ENCODE measurements at places on chromosomes 11 and 22. TPM values are rescaled to one million over a fixed set of nuclear protein-coding genes. Genes with fewer than 3 reads are reported as not detected.

GRCh38 chr11:13166036-13166435, 111.6 kb upstream of the BMAL1 start:
- no peak for DNase-seq

DNA sequence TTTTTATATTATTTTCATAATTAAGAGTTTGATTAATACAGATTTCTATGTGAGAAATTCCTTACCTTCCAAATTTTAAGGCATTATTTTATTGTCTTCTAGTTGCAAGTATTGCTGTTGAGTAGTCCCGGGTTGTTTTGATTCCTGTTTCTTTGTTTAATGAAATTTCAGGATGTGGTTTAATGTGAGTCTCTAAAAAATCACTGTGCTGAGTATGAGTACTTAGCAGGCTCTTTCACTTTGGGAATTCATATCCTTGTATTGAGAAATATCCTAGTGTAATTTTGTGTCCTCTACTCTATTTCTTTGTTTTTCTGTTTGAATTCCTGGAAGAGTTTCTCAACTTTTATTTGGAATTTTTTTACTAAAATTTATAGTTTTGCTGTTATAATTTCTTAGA, 113.2 kb downstream of the TMEM135 start:
- no peak for DNase-seq

DNA sequence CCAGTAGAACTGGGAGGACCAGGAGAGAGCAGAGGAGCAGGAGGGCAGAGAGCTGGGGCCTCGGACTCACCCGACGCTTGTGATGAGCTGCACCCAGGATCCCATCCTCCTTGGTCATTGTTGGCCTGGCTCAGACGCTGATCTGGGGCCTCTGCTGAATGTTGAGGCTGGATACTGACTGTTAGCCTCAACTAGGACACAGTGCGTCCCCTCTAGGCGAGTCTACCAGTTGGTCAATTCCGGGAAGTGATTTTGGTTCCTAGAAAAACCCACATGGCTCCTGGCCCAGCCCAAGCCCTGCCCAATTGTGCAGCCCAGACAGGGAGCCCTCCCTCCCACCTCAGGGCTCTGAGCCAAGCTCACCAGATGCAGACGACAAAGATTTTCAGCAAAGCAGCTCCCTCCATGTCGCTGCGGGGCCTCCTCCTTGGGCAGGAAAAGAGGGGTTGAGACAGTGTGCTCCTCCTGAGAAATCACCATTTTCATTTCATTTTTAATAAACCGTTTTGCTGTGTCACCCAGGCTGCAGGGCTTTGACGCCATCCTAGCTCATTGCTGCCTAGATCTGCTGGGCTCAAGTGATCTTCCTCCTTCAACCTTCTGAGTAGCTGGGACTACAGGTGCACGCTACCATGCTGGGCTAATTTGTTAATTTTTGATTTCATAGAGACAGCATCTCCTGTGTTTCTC, at the start of gene APOL4:
APOL4 (minus strand) TSS at position 180 of the 690 bp plus-strand sequence; CDS start at position 105, 75 bp downstream.
- DNase-seq = no peak

DNA sequence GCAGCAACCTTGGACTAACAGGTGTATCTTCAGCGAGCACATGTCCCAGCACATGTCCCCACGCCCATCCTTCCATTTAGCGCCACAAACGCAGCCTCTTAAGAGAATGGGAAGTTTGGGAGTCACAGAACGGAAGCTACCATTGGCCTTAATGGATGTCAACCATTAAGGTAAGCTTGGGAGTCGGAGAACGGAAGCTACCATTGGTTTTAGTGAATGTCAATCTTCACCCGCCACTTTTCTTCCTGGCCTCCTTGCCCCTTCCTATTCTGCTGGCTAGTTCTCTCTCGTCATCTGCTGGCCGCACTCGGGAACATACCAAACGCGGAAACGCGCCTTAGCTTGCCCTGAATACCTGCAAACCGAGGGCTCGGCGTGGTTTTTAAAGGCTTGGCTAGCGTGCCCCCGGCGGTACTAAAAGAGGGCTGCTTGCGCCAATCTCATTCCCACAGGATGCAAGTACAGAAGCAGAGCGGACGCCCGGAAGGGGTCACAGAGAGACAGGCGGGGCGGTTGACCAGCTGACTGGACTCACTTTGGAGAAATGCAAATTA, 24.3 kb downstream of the GLYATL1 start:
- DNase-seq = no peak

- DNase-seq = peak; percentile 59
Observed at GRCh38 chr11:120929664-120930154, 94.2 kb upstream of the TBCEL start.

- DNase-seq = no peak
Observed at GRCh38 chr11:1645357-1645821, 15.8 kb downstream of the KRTAP5-5 start.

GRCh38 chr22:50208939-50209892, 8.4 kb downstream of the SELENOO start:
- no peak for DNase-seq

GRCh38 chr11:124640666-124641065, 18.0 kb downstream of the TBRG1 start:
- no peak for DNase-seq

- peak; percentile 78 for DNase-seq
Observed at GRCh38 chr11:910589-911030, at the start of gene CHID1. CHID1 (minus strand) TSS chr11:910810; CDS start chr11:904816, 5,994 bp downstream.

GRCh38 chr11:64056213-64056785, 20.6 kb downstream of the FLRT1 start:
- no peak for DNase-seq

GRCh38 chr11:94581926-94582325, 14.8 kb downstream of the PIWIL4 start:
- no peak for DNase-seq

DNA sequence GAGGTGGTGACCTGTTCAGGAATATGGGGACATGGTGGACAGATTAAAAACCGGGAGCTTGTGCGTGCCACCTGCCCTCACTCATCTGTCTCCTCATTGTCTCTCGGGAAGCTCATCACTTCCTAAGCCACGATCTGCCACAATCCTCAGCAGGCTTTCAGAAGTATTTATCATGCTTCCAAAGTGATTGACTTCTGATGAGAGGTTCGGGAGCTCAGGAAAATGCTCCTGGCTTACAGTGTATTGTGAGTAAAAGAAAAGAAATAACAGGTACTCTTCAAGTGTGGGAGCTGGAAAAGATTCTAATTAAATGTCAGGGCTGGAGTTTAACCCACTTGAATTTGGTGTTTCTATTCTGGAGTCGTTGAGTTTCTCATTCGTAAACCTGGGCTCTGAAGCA, 91.9 kb upstream of the DRD2 start:
- no peak for DNase-seq

- DNase-seq = no peak
Observed at GRCh38 chr11:107043242-107044006, 25.1 kb upstream of the GUCY1A2 start.

DNA sequence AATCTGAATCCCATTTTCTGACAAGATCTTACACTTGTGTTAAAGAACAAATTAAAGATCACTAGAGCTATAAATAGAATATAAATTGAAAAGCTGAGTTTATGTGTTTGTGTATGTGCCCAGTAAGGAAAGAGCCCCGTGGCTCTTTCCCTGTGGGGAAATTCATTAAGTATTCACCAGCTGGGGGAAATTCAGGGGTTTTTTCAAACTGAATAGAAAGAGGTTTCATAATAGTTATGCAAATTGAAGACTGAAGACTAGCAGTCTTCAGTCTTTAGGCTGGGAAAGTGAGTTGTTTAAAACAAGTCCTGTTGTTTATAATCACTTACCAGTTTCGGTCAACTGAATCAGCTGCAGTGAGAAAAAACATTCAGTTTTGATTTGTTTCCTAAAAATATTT, 11.3 kb upstream of the MS4A7 start:
- no peak for DNase-seq

- DNase-seq = no peak
Observed at GRCh38 chr11:10601837-10602236, 33.4 kb upstream of the LYVE1 start.

DNA sequence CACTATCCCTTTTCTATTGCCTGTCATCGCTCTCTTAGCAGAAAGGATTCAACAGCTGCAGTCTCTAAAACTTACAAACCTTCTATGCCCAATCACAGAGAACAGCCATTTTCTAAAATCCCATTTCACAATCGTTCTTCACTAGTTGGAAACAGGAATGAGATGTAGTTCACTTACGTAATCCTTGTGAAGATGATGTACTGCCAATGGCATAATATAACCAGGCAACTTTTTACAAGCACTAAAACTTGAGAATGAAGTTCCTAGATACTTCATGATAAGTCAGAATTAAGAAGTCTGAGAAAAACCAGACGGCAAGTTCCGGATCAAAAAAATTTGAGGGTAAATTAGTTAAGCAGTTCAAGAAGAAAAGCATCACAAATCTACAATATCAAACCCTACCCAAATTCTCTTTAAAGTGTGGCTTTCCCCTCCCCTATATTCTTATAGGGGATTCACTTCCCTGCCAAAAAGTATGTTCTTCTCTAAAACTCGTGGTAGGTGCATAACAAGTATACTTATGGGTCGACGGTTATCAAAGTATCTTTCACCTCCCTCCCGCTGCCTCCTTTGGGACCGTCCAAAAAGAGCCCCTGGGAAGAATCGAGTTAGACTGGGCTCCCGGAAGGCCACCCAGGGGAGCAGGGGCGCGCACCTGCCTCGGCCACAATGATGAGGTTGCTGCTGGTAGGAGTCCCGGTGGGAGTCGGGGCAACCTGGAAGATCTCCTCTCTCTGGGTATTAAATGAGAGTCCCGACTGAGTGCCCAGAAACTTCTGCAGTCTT, 666 bp downstream of the MSANTD4 start:
- DNase-seq = no peak

DNA sequence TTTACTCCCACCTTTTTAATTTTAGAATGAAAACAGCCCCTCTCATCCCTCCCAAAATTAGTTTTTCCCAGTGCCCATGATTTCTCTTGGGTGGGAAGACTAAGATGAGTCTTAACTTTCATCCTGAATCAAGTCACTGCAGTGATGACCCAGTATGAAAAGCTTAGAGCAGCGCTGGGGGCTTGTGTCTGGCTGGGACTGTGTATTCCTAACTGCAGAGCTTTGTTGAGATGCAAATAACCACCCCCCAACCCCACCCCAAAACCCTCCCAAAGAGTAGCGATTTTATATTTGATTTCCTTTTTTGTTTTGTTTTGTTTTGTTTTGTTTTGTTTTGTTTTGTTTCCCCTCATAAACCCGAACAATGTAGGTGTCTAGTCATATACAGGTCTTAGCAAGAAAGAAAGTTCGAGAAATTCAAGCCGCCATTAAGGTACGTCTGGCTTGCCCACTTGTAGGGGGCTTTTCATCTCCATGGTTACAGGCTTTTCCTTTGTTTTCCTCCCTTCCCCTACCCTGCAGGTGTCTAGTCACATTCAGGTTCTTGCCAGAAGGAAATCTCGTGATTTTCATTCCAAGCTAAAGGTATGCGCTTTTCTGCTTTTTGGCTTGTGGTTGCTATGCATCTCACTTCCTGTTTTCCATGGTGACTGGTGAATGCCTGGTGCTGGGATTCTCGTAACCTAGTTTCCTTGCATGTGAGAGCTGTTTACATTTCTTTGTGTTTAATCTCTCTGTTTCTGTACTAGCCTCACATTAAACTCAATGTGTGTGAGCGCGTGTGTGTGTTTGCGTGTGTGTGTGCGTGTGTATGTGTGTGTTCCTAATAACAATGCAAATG, 144.6 kb upstream of the RASSF10 start:
- DNase-seq = no peak

- no peak for DNase-seq
Observed at GRCh38 chr11:133524488-133524887, 7.8 kb downstream of the OPCML start.

GRCh38 chr22:39825661-39826102, 67.9 kb downstream of the ENTHD1 start:
- no peak for DNase-seq

- DNase-seq = no peak
Observed at GRCh38 chr11:29518389-29519174, 498.2 kb downstream of the KCNA4 start.

The TRIM68 gene
- total RNA-seq = 12.3 TPM

The OR10A2 gene
- not detected for total RNA-seq

The TCN1 gene
- total RNA-seq = not detected

The OR8D4 gene
- not detected for total RNA-seq

The MYOD1 gene
- total RNA-seq = not detected

The SLC5A1 gene
- not detected for total RNA-seq

The ATM gene
- 77.3 TPM for total RNA-seq

The NXPE4 gene
- not detected for total RNA-seq

The CHRDL2 gene
- 0.55 TPM for total RNA-seq
